Smooth muscle cell of the pulmonary artery (primary cell): ENCODE measurements at places on chromosomes 7 and 10. TPM values are rescaled to one million over a fixed set of nuclear protein-coding genes. Genes with fewer than 3 reads are reported as not detected.

The UNCX gene
- not detected in 2 replicates for total RNA-seq

The SPDYE9 gene
- not detected in 2 replicates for total RNA-seq

The SPDYE18 gene
- total RNA-seq: 0.20 TPM in 2 replicates

The SPDYE3 gene
- total RNA-seq: not detected in 2 replicates

The CPN1 gene
- total RNA-seq: not detected in 2 replicates

The PDE6C gene
- not detected in 2 replicates for total RNA-seq

The SPDYE16 gene
- total RNA-seq: not detected in 2 replicates

The ETV1 gene
- 22.8 and 33.4 TPM in 2 replicates for total RNA-seq

The HHEX gene
- 2.1 and 9.2 TPM in 2 replicates for total RNA-seq

The GBX1 gene
- not detected in 2 replicates for total RNA-seq

The CYP26C1 gene
- 0.07 and 0.10 TPM in 2 replicates for total RNA-seq

The TPK1 gene
- total RNA-seq: 3.5 and 6.6 TPM in 2 replicates

The RBM20 gene
- 2.4 and 5.1 TPM in 2 replicates for total RNA-seq

The PDZD8 gene
- 23.7 and 29.1 TPM in 2 replicates for total RNA-seq

The DNAJB6 gene
- total RNA-seq: 78.2 and 83.4 TPM in 2 replicates

The SLC29A4 gene
- total RNA-seq: 6.0 and 6.5 TPM in 2 replicates

The PNLIP gene
- not detected in 2 replicates for total RNA-seq

The HKDC1 gene
- total RNA-seq: 0.78 and 6.8 TPM in 2 replicates

The ABCC2 gene
- total RNA-seq: 0.59 and 1.2 TPM in 2 replicates

The CPEB3 gene
- 1.1 and 1.3 TPM in 2 replicates for total RNA-seq
